ENCODE measurements at places on chromosomes 4 and X.

DNA sequence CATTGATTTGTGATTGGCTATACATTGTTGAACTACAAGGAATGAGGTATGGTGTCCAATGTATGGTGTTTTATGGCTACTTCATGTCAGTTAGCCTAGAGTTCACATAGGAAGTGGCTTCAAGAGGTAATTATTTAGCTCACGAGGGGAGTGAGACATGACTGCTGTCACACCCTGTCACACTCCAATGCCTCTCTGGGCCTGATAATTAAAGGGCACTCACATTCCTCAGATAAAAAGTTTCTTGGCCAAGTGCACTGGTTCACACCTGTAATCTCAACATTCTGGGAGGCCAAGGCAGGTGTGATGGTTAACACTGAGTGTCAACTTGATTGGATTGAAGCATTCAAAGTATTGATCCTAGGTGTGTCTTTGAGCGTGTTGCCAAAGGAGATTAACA is 65.0 kb upstream of the DDX60 start:
- no peak for DNase-seq

- no peak for DNase-seq
Measured at GRCh38 chrX:68199062-68199848, 234.0 kb downstream of the OPHN1 start.

GRCh38 chrX:40423299-40423698 is 157.5 kb upstream of the ATP6AP2 start:
- no peak for DNase-seq

- peak; percentile 11 for DNase-seq
Measured at GRCh38 chrX:154991039-154991438, 31.5 kb downstream of the F8 start.

DNA sequence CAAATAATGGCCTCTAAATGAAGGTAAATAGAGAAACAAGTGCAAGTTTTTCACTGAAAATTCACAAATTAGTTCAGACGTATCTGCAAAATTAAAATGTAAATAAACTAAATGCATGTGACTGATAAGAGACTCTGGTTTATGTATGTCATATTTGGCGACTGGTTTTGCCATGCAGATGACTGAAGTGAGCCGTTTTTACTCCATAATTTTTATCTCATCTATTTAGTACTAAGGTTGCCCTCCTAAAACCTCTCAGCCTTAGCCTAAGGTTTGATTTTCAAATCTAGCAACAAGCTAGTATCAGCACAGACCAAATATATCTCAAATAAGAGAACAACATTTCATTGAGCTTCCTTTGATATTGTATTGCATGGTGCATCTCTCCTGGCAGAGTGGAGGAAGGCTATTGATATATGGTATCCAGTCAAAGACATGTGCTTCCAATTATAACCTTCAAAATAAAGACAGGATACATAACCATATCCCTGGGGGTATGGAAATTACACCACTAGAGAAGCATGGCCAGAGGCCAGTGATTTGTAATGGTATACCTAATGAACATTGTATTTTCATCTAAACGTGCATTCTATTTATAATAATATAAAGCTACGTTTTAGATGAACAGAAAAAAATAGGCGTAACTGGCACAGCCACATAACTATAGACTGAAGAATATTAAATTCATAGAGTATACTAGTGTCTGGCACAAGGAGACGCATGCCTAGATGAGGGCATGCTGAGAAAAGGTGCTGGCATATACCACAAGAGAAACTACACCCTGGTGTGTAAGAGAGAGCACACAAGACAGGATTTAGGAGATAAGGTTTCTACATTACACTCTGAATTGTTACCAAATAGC is 392.6 kb upstream of the INTU start:
- DNase-seq, result no peak

- DNase-seq, result no peak
Measured at GRCh38 chrX:108947205-108947604, 210.8 kb upstream of the IRS4 start.

DNA sequence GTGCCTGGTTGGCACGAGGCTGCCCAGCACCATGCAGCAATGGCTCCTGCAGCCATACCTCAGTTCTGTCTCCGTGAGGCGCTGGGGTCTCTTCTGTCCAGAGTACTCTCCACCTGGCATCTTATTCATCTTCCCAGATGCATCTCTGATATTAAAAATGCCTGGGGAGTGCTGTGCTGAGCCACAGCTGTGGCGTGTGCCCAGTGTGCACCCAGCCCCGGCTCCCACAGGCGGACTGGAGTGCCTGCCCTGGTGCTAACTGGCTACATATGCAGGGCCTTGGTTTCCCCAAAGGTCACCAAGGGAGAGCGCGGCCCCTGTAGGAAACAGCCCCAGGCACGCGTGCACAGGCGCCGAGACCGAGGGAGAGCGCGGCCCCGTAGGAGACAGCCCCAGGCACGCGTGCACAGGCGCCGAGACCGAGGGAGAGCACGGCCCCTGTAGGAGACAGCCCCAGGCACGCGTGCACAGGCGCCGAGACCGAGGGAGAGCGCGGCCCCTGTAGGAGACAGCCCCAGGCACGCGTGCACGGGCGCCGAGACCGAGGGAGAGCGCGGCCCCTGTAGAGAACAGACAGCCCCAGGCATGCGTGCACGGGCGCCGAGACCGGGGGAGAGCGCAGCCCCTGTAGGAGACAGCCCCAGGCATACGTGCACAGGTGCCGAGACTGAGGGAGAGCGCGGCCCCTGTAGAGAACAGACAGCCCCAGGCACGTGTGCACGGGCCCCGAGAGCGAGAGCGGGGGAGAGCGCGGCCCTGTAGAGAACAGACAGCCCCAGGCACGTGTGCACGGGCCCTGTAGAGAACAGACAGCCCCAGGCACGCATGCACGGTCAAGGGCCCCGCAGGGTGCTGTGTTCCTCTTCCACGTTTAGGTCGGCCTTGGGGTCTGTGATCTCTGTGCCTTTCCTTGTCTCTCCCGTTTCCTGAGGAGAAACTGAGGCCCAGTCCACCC is 14.5 kb downstream of the TMEM175 start:
- DNase-seq, result no peak

DNA sequence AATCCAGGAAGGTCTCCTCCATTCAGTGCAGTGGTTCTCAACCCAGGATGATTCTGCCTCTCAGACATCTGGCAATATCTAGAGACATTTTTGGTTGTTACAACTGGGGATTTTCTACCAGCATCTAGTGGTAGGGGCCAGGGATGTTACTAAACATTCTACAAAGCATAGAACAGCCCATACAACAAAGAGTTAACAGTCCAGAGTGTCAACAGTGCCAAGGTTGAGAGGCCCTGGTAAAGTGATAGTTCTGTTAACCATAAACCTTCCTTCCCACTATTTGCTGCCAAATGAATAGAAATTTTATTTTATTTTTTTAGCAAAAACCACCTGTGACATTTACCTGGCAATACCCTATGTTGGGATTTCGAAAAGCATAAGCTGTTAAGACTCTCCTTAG is 92.8 kb upstream of the UCP1 start:
- no peak for DNase-seq

DNA sequence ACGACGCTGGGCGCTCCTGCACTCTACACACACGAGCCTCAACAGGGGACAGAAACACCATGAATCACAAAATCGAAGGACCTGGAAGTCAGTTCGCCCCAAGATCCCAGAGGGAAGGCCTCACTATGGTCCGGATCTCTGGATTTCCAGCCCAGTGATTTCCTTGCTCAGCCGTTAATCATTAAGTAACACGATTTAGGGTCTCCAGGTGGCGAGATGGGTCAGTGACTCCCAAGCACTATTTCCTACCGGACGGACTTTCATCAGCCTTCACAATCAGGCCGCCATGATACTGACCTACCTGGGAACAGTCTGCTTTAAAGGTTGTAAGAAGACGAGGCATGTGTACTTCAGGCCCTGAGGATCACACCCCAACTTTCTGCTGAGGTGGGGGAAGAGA is 63.7 kb downstream of the FAT1 start:
- DNase-seq, result no peak

DNA sequence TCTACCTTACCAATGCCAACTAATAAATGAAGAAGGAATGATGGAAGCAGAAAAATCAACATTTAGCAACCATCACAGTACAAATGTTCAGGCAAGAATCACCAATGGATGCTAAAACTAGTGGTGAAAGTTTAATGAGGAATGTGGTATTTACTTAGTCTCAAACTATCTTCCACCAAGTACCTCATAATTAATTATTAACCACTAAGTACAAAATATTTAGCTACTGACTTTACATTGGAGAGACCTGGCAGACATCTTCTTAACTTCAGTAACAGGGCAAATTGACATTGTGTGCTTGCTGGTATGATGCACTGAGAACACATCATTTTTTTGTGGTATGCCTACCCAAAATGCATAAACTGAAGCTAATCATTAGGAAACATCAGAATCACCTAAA is 82.4 kb downstream of the DLG3 start:
- DNase-seq, result no peak

- DNase-seq, result no peak
Measured at GRCh38 chr4:4775493-4776004, 83.9 kb upstream of the MSX1 start.

DNA sequence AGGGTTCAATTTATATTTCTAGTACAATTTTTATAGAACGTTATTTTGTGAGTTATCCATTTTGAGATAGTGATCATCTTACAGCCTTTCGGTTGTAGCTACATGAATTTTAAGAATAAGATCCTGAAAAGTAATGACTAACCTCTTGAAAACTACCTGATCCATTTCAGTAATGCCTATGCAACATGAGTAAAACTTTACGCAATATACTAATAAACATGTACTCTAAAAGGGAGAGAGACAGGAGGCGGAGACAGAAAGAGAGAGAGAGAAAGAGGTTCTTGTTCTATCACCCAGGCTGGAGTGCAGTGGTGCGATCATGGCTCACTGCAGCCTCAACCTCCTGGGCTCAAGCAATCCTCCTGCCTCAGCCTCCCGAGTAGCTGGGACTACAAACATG is 816.1 kb downstream of the CCSER1 start:
- DNase-seq, result no peak
